ENCODE measurements at places on chromosomes 4 and X.

DNA sequence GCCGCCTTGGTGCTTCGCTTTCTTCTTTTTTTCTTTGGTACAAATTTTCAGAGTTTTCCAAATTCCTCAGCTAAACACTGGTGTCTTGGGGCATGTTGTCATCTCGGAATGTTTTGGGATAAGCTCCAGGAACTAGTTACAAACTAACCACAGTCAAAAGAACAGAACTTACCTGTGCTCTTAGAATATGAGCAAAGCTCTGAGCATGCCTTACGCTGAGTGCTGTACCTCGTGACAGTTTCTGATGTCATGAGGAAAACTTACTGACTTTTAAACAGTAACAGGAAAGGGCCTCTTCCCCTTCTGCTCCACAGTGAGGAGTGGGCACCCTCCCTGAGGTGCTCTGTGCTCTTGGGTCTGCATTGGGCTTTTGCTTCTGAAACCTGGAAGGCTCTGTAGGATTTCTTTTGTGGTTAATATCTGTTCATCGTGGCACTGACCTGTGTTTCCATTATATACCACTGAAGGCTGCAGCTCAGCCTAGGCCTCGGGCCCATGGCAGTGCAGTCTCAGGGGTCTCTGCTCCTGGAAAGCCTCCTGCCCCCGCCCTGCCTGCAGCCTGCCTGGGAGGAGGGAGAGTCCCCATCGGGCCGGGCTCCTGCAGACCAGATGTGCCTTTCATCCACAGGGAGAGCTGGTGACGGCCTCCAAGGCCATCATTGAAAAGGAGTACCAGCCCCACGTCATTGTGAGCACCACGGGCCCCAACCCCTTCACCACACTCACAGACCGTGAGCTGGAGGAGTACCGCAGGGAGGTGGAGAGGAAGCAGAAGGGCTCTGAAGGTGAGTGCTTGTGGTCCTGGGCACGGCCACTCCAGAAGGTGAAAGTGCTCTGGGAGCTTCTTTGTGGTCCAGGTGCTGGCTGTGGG is 48.7 kb downstream of the NOP14 start:
- DNase-seq, result peak; percentile 40

DNA sequence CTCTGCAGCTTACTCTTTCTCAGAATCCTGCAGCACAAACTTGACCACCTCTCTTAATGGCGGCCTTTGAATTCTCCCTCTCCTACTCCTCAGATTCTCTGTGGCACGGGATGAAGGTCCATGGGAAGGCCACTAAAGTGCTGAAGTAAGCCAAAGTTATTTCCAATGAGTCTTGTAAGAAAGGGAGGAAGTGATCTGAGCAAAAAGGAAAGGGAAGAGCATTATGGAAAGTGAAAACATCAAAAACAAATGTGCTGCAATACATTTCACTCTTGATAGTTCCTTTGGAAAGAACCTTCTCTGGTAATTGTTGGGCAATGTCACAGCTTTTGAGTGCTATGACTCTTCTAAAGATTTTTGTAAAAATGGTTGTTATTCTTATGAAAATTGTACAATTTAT is 54.3 kb upstream of the CAMK2D start:
- no peak for DNase-seq

DNA sequence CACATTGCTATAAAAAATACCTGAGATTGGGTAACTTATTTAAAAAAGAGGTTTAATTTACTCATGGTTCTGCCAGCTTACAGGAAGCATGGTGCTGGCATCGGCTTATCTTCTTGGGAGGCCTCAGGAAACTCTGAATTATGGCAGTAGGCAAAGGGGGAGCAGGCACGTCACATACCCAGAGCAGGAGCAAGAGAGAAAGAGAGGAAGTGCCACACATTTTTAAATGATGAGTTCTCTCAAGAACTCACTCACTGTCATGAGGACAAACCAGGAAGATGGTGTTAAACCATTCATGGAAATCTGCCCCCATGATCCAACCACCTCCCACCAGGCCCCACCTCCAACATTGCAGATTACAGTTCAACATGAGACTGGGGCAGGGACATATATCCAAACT is 10.0 kb upstream of the AFF1 start:
- peak; percentile 32 for DNase-seq

DNA sequence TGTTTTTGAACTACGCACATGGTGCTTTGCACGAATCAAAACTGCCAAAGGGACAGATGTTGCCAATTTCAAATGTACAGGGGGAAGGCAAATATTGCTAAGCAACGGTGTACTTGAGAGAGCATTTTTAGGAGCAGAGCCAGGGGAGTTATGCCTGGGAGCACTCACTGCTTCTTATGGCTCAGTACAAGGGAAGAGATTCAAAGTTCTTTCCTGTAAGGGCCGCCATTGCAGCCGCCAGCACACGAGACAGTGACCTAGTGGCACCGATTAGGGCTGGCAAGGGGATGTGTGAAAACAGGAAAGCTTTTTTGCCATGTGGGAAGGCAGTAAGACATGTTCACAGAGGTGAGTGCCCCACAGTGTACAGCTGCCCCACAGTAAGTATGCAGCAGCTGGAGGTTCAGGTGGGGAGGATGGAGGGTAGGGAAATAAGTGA is 133.8 kb downstream of the AFF1 start:
- no peak for DNase-seq

DNA sequence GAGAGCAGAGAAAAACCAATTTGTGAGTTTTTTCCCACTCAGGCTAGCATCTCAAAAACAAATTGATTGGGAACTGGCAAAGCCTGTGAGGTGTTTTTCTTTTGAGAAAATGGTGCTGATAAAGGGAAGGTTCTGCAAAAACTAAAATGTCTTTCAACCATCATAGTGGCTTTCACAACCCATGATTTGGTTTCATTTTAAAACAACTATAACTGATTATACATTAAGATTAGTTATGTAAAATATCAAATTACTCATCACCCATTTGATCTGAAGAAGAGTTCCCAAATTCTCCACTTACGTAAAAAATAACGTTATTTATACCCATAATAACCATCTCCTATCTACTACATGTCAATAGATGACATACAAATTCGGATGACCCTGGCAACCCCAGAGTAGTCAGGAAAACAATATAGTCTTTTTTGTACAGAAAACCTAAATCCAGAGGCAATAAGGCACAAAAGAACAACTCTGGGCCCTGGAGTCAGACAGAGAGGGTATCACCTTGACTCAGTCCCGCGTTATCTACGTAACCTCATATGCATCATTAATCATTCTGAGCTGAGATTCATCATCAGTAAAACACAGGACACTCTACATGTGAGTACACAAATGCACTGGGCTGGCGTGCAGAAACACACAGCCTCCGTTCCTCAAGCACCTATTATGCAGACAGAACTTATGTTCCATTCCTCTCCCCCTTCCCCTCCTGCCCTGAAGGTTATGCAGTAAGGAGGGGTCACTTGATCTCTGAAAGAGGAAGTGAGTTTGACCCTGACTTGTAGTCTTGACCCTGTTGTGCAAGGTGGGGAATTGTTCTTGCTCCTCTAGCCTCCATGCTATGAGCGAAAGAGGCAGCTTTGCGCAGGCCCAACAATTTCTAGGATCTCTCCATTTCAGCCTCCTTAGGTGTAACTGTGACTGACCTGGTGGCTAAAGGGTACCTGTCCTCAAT is 82.2 kb downstream of the SLC9A7 start:
- no peak for DNase-seq

GRCh38 chr4:89489338-89489771 is 181.8 kb upstream of the GPRIN3 start:
- no peak for DNase-seq

- DNase-seq, result no peak
These were observed 2.7 kb upstream of the TIMP1 start for GRCh38 chrX:47579537-47579936.

DNA sequence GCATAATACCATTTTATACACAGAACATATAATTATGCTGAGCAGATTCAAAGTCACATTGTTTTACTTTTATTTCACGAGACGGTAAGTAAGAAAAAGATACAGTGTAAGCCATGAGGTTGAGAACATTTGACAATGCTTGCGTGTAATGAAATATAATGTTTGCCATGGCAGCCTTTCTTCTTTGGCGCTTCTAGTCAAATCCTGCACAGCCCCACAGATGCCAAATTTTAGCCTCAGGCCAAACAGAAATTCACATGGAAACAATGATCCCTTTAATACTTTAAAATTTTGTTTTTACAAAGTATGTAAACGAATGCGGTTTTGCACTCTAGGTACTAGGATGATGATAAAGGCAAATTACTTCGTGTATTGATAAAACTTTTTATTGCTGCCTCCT is 502.7 kb upstream of the SMIM31 start:
- DNase-seq, result peak; percentile 22

GRCh38 chr4:82223715-82224114 is 150.1 kb downstream of the HNRNPD start:
- no peak for DNase-seq

- peak; percentile 98 for DNase-seq
These were observed at the start of gene AKAP17A for GRCh38 chrX:1591102-1591862. Gene AKAP17A, plus strand, starts transcription at chrX:1591604. Its CDS starts 1,859 bp downstream, at chrX:1593463.

- DNase-seq, result peak; percentile 56
These were observed 63.6 kb downstream of the HADH start for GRCh38 chr4:108053251-108053711.

DNA sequence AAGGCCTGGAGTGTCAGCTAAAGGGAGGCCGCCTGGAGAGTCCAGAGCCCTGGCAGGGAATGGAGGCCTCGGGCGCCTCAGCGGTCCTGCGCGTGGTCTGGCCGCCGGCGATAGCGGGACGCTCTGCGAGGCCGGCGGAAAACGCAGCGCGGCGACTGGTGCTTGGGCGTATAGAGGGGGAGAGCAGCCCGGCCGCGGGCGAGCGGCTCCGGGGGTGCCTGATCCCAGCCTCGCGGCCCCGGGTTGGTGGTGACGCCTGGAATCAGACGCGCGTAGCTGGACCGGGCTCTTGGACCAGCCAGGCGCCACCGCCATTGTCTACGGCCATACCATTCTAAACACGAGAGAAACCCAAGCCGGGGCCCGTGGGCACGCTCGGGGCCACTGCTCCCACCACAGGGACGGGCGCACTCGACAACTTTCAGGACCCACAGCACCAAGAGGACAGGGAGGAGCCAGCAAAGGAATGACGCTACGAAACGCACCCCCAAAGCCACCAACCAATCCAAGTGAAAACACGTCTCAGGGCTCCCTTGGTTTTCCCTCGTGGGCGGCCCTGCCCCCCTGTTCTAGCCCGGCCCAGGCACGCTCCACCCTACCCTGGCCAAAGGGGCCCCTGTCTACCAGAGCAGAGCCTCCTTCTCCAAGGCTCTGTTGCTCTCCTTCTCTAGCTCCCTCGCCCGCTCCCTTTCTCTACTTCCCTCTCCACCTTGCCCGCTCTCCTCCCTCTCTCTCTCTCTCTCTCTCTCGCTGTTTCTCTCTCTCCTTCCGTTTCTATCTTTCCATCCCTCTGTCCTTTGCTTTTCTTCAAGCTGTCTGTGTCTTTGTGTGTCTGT is 7.8 kb downstream of the FRG2 start:
- DNase-seq, result no peak

DNA sequence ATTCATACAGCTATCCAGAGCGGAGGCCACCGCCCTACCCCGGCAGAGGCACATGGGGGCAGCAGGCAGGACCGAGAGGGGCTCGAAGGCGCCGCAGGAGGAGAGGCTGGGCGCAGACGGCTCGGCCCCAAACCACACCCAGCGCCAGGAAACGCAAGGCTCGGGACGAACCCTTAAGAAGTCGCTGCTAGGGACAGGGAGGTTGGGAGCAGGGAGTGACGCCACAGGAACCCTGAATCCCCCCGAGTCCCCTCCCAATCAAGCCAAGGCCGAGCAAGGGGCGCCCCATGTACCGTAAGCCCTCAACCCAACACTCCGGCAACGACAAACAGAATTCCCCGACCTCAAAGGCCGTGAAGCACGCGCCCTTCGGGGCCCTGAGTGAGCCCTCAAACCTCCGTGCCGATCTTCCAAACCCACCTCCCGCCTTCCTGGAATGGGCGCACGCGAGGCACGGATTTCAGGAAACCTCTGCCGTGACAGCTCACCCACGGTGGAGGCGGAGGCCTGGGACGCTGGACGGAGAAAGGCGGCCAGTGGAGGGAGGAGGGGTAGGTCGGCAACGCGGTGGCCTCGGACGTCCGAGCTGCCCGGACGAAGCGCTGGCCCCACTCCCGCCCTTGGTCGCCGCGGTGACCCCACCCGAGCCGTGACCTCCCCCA is 1.8 kb downstream of the ZFYVE28 start:
- DNase-seq, result peak; percentile 51

- DNase-seq, result no peak
These were observed 206.1 kb upstream of the KLF8 start for GRCh38 chrX:56025872-56026571.

GRCh38 chr4:176156656-176157055 is 38.7 kb downstream of the SPATA4 start:
- peak; percentile 91 for DNase-seq

- DNase-seq, result no peak
These were observed 39.0 kb downstream of the PTTG2 start for GRCh38 chr4:37999000-37999716.

Data from astrocyte of the hippocampus (primary cell).